ENCODE measurements at places on chromosomes 7 and 10. TPM values are rescaled to one million over a fixed set of nuclear protein-coding genes. Genes with fewer than 3 reads are reported as not detected.

DNA sequence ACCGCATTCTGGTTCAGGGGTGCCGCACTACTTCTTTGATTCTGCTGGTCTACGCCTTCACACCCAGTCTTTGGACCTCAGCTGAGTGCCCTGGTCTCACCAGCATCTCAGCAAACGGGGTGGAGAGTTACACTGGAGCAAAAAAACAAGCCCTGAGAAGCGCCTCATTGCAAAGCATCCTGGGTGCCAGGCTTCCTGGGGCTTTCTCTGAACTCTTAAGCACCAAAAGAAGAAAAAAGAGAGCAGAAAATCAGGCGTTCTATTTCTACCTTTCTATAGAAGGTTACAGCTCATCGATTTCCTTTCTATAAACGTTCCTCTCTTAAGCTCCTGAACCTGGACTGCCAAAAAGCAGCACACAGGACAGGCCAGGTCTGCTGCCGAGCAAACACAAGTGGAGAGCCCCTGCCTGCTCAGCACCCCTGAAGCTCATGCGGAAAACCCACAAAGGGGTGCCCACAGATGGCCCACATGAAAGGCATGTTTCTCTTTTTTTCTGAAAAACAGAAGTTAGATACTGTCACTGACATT, 217.9 kb downstream of the SFMBT2 start:
- no peak for DNase-seq
- peaks cover 31% of the 10 kb centered on the region for H3K4me1 ChIP-seq
- peak overlapping the region; percentile 49 for H3K27ac ChIP-seq
- no peak overlapping the region for H3K4me3 ChIP-seq
- no peaks in the 10 kb centered on the region for H3K27me3 ChIP-seq
- peaks cover 29% of the 10 kb centered on the region for H3K36me3 ChIP-seq

DNA sequence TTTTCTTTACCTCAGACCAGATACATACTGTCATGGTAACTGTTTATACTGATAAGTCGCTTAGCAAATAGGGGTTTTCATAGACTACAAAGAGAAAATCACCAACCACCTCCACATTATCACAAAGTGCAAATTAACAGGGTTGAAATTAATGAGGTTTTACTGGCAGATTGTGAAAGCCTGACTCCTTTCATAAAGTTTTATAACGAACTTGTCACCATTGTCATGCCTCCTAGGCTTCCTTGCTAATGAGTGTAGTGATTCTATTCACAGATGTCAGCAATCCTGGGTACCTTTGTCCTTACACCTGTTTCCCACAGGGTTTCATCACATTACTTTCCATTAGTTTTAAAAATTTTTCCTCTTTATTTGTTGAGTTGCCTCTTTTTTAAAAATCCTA, 142.3 kb upstream of the PTN start:
- H3K36me3 ChIP-seq = no peaks in the 10 kb centered on the region
- H3K27ac ChIP-seq = no peak overlapping the region
- DNase-seq = no peak
- H3K4me1 ChIP-seq = no peaks in the 10 kb centered on the region

- H3K4me3 ChIP-seq = no peak overlapping the region
- no peaks in the 10 kb centered on the region for H3K4me1 ChIP-seq
- DNase-seq = no peak
- no peaks in the 10 kb centered on the region for H3K27me3 ChIP-seq
- H3K27ac ChIP-seq = no peak overlapping the region
These were observed 140.9 kb downstream of the GALNT17 start for GRCh38 chr7:71272509-71273490.

DNA sequence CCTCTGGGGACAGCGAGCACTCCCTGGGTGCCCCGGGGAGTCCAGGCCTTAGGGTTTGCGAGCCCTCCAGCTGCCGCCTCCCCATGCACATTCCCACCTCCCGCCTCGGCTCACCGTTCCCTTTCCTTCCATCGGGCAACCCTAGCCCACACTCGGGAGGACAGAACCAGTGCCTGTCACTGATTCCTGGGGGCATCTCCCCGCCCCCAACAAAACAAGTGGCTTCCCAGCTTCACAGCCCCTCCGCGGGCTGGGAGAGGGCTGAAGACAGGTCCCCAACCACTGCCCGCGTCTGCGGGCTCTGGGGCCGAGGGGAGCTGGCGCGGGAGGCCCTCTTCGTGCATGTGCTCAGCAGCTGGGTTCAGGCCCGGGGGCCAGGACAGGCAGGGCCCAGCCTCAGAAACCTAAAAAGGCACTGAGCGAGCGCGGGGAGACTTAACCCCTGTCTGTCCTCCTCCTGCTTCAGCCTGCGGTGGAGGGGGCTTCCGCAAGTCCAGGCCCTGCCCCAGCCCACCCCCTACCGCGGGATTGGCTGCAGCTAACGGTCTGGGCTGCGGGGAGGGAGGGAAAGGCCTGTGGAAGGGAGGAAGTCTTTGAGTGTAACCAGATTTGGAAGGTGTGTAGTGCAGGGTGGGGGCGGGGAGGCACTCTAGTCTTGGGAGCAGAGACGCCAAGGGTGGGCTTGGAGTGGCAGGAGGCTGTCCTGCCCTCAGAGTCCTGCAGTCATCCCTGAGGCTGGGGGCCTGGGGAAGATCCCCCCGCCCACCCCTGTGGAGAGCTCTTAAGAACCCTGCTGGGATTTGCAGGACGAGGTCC, 1.2 kb downstream of the FLNC start:
- H3K27ac ChIP-seq = no peak overlapping the region
- no peak overlapping the region for H3K4me3 ChIP-seq
- no peaks in the 10 kb centered on the region for H3K36me3 ChIP-seq
- peaks cover 25% of the 10 kb centered on the region for H3K27me3 ChIP-seq
- DNase-seq = peak; percentile 21

- H3K27me3 ChIP-seq = no peaks in the 10 kb centered on the region
- DNase-seq = no peak
- peaks cover 3% of the 10 kb centered on the region for H3K4me1 ChIP-seq
- no peak overlapping the region for H3K27ac ChIP-seq
- H3K36me3 ChIP-seq = peaks cover 60% of the 10 kb centered on the region
These were observed 9.9 kb downstream of the RP9 start for GRCh38 chr7:33099154-33099940.

- no peaks in the 10 kb centered on the region for H3K36me3 ChIP-seq
- DNase-seq = peak; percentile 36
- peaks cover 82% of the 10 kb centered on the region for H3K27me3 ChIP-seq
- H3K4me3 ChIP-seq = peak overlapping the region; percentile 20
- H3K4me1 ChIP-seq = peaks cover 34% of the 10 kb centered on the region
- H3K27ac ChIP-seq = no peak overlapping the region
These were observed 9.0 kb downstream of the SKIDA1 start for GRCh38 chr10:21516242-21517131.

The TMEM26 gene
- not detected for total RNA-seq

DNA sequence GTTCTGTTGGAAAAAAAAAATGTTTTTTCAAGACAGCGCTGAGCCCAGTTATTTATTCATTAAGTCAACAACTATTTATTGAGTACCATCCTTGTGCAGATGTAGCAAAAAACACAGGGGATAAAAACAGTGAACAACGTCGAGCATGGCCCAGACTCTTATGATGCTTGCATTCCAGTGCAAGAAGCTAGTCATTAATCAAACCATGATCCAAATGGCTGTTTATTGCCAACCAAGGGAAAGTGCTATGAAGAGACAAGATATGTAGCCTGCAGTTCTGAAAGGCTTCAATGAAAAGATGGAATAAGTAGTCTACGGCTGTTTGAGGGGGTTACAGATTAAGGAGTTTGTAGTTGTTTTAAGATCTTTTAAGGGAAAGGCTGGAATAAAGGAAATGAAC, 262.3 kb downstream of the NEBL start:
- H3K27me3 ChIP-seq = no peaks in the 10 kb centered on the region
- H3K36me3 ChIP-seq = no peaks in the 10 kb centered on the region
- no peak overlapping the region for H3K27ac ChIP-seq
- no peak overlapping the region for H3K4me3 ChIP-seq
- DNase-seq = no peak
- no peaks in the 10 kb centered on the region for H3K4me1 ChIP-seq

DNA sequence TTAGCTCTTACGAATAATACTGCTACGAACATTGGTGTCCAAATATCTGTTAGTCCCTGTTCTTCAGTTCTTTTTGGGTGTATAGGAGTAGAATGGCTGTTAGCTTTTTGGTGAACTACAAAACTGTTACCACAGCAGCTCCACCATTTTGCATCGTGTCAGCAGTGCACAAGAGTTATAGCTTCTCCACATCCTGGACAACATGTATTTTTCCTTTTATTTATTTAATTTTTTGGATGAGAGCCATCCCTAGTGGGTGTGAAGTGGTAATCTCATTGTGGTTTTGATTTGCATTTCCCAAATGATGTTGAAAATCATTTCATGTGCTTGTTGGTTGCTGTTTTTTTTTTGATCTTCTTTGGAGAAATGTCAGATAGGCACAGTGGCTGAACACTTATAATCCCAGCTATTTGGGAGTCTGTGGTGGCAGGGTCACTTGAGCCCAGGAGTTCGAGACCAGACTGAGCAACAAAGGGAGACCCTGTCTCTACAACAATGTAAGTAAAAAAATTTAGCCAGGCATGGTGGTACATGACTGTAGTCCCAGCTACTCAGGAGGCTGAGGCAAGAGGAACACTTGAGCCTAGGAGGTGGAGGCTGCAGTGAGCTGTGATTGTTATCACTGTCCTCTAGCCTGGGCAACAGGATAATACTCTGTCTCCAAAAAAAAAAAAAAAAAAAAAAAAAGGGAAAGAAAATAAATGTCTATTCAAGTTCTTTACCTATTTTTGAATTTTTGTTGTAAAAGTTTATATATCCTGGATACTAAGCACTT, 31.7 kb downstream of the TRIM24 start:
- no peak overlapping the region for H3K27ac ChIP-seq
- DNase-seq = no peak
- no peak overlapping the region for H3K4me3 ChIP-seq
- no peaks in the 10 kb centered on the region for H3K27me3 ChIP-seq
- no peaks in the 10 kb centered on the region for H3K4me1 ChIP-seq
- H3K36me3 ChIP-seq = no peaks in the 10 kb centered on the region

The LRRC17 gene
- not detected for total RNA-seq

The NEURL1 gene
- 8.5 TPM for total RNA-seq

The SFRP5 gene
- not detected for total RNA-seq

GRCh38 chr7:157558516-157558874, 221.7 kb downstream of the DNAJB6 start:
- no peaks in the 10 kb centered on the region for H3K27me3 ChIP-seq

DNA sequence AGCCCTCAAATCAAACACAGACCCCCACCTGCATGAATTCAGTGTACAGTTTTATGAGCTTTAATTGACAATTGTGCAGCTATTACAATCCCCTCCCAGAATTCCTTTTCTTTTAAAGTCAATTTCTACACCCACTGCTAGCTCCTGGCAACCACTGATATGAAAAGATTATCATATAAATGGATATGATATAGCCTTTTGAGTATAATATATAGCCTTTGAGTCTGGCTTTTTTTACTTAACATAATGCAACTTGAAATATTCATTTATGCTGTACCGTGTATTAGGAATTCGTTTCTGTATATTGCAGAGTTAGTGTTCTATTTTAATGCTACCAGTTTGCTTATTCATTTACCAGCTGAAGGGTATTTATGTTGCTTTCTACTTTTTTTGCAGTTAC, 127.7 kb downstream of the CCSER2 start:
- no peak overlapping the region for H3K4me3 ChIP-seq
- H3K4me1 ChIP-seq = no peaks in the 10 kb centered on the region
- H3K36me3 ChIP-seq = peaks cover 3% of the 10 kb centered on the region
- H3K27ac ChIP-seq = no peak overlapping the region
- no peaks in the 10 kb centered on the region for H3K27me3 ChIP-seq

The FAM221A gene
- 6.9 TPM for total RNA-seq

- peak overlapping the region; percentile 94 for H3K27ac ChIP-seq
- DNase-seq = no peak
- H3K36me3 ChIP-seq = no peaks in the 10 kb centered on the region
These were observed 147.1 kb downstream of the PLXNA4 start for GRCh38 chr7:132429181-132429580.

DNA sequence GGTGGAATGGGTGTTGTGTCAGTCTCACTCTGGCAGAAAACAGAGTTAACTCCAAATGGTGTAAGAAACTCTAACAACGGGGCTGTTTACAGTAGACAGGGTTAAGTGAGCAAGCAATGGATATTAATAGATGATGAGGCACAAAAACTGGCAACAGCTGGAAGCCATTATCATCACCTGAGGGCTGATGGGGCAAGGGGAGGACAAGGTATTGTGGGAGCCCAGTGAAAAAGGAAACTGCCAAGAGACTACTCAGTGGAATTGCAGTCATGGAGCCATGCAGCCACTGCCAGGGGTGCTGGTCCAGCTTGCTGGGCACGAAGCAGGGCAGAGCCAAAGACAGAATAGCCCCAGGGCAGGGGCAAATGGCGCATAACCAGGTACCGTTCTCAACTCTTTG, 260.7 kb downstream of the BICC1 start:
- no peak overlapping the region for H3K4me3 ChIP-seq
- H3K27ac ChIP-seq = no peak overlapping the region
- no peaks in the 10 kb centered on the region for H3K27me3 ChIP-seq
- no peaks in the 10 kb centered on the region for H3K4me1 ChIP-seq
- no peaks in the 10 kb centered on the region for H3K36me3 ChIP-seq
- DNase-seq = no peak

DNA sequence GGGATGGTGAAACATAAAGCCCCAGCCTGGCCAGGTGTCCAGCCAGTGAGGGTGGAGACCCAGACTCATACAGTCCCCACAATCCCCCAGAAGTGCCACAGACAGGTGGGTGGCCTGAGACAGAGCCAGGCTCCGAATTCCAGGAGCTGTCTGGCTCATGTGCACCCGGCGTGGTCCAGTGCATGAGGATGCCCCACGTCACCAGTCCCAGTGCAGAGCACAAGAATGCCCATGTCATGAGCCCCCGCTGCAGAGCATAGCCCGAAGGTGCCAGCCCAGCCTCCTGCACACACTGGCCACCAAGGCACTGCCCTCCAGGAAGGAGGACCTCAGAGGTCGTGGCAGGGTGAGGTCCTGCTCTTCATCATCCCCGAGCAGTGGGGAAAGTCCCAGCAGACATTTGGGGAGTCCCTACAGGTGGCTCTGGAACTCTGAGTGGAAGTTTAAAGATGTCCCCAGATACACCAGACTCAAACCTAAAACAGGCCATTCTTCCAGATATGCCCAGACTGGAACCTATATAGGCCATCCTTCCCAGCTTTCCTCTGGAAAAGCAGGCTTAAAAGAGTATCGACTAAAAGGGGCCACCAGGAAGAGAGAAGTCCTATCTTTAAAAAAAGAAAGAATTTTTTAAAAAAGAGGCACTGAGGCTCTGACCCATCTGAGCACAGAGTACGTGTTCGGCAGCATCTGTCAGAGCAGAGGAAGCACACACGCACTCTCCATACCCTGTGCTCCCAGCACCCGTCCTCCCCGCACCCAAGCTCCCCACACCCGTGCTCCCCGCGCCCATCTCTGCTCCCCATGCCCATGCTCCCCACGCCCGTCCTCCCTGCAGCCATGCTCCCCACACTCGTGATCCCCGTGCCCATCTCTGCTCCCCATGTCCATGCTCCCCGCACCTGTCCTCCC, 11.5 kb downstream of the DIP2C start:
- no peak for DNase-seq
- no peak overlapping the region for H3K4me3 ChIP-seq
- H3K36me3 ChIP-seq = no peaks in the 10 kb centered on the region
- H3K4me1 ChIP-seq = no peaks in the 10 kb centered on the region
- no peak overlapping the region for H3K27ac ChIP-seq

The PTEN gene
- total RNA-seq = 142 TPM
